ENCODE measurements at places on chromosomes 2 and 18.

- DNase-seq, result no peak
Observed at GRCh38 chr18:61448316-61448715, 115.1 kb downstream of the CDH20 start.

GRCh38 chr2:152920846-152921245, 202.4 kb downstream of the ARL6IP6 start:
- no peak for DNase-seq

DNA sequence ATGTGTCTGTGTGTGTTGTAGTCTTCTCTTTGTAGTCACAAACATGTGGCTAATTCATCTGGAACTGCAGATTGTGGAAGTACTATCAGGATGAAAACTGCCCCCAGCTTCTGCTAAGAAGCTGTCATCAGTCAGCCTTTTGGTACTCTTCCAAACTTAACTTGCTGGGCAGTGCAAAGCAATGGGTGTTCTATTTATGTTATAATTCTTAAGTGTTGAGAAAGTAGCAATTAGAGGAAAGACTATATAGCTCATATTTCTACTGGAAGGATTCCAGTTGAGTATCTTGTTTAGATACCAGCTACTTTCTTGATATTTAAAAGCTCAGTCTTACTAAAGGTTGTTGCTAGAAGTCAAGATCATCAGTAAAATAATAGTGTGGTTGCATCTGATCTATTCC, 52.1 kb downstream of the SLC38A11 start:
- DNase-seq, result no peak

DNA sequence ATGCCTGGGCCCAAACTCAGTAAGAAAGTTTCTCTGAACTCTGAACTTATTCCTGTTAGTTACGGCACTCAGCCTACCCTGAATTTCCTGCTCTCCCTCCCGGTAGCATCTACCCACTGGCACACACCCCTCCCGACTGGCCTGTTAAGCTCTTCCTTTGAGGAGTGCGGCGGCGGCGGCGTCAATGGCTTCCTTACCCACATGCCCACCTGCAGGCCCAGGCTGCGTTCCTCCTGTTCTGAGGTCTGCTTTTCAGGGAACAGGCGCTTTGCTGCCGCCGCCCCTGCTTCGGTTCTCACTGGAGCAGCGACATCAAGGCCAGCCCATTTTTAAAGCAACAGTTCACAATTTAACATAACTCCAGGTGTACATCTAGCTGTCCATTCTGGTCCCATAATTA, 432.4 kb downstream of the DCDC2C start:
- DNase-seq, result no peak

GRCh38 chr2:202035941-202036372, 2.3 kb downstream of the FZD7 start:
- no peak for DNase-seq

DNA sequence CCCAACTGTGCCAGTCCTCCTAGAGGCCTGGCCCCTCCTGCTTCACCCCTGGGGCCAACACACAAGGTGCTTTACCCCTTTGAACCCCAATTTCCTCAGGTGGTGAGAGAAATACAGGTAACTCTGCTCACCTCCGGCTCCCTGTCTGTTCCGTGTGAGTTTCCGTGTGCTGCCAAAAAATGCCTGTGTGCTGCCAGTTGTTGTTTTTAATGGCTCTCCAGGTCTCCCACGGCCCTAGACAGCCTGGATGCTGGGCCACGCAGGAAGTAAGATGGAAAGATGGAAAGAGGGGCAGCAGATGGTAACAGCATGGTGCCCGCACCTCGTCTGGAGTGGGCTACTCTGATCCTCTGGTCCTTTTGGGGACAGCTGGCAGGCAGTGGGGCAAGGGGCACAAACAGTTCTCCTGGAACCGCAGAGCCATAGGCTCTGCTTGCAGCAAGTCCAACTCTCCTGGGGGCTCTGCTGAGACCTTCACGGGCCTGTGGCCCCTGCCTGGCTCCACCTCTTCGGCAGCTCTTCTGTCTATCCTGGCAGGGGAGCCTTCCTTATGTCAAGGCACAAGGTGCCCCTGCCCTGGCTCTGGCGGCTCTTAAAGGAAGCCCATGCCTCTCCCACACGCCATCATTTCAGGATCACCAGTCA, 4.3 kb upstream of the ARHGEF4 start:
- DNase-seq, result no peak

GRCh38 chr2:154686162-154686561, 12.3 kb upstream of the KCNJ3 start:
- DNase-seq, result no peak

GRCh38 chr2:170975943-170976270, 46.9 kb downstream of the GORASP2 start:
- no peak for DNase-seq

DNA sequence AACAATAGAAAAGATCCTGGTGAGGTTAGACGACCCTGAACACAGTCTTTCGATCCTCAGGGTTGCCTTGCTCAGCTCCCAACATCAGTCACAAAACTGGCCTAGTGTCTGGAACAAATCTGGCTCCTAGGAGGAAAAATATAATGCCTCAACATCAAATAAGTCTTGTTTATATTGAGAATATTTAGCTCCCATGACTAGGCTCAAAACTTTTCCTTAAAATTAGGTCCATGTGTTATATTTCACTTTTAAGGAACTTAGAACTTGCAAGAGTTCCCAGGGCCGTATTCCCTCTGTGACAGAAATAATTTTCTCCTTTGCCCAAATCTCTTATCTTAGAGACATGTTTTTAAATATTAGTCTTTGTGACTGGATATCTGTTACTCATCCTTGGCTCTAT, 819.7 kb upstream of the ZEB2 start:
- DNase-seq, result no peak

DNA sequence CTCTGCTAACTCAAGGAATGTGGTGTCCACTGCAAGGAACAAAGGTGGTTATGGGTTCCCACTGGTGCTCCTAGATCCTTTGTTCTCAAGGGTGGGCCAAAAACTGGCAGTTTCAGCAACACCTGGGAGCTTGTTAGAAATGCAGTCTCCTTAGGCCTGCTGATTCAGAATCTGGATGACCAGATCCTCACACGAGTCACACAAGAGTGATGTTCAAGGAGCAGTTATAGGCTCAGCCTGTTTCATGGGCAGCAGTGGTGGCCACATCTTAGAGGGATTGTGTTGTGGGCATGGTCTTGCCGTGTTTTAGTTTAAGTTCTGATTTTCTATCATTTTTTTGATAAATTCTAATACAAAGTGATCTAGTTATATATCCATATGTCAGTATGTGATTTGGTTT, 28.7 kb upstream of the MGAT5 start:
- no peak for DNase-seq

- no peak for DNase-seq
Observed at GRCh38 chr2:206642075-206643025, at the start of gene FAM237A. Gene FAM237A, plus strand, starts transcription at chr2:206642487. Its CDS starts 1,750 bp downstream, at chr2:206644237.

DNA sequence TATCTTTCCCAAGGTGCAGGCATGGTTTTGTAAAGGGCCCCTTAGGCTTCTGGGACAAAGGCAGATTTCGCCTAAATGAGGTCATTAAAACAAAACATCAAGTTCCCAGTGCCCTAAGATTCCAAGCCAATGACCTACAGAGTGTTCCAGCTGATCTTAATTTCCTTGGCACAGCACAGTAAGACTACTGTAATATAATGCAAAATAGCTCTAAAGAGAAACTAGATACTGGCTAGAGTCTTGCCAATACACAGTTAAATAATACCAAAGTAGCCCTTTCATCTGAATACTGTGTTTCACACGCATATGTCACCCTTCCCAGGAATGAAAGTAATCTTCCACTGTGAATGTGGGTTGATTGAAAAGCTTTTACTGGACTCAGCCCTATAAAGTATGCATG, 14.7 kb downstream of the GRB14 start:
- DNase-seq, result no peak

DNA sequence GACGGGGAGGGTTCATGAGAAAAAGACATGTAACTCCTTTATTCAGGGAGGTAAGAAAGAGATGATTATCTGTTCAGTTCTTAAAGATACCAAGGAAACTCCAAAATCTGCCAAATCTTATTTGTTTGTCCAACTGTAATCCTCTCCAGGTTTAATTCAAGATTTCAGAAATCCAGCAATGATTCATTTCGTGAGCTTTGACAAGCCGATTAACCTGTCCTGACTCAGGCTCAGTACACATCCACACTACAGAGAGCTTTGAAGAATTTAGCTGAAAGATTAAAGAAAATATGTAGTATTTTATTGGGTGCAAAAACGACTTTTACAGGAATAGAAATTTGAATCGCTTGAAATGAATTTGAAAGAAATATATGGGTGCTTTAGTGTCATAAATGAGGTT, 1.1 kb downstream of the SPAG16 start:
- DNase-seq, result no peak

DNA sequence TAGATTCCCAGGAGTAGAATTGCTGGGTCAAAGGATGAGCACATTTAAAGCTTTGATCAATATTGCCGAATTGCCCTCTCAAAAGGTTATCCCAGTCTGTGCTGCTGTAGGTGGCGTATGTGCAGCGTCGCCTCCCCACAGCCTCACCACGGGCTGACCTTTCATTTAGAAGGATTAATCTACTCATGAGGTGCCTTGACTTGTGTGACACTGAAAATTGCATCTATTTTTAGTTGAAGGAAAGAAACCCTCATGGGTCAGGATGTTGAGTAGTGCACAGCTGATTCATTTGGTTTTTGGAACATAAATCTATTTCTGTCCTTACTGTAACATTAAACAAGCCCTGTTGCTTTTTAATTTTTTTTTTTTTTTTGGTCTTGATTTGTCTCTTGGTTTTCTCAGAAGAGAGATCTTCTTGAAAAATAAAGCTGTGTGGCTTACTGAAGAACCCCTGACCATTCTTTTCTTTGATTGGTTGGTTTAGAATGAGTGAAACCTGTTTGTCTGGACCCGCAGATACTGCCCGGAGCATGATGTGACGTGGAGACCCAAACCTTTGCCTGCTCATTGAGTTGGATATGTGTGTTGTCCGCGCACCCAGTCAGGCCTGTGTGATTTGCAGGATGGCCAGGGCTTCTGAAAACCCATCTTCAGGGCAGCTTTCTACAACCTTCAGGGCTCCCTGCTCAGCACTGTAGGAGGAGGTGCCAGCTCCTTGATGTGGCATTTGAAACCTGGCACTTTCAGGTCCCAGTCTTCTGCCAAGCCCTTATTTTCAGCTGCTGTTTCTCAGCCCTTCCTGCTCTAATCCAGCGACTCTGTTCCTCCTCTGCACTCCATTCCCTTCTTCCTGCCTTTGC, 61.0 kb downstream of the LPIN1 start:
- DNase-seq, result no peak

DNA sequence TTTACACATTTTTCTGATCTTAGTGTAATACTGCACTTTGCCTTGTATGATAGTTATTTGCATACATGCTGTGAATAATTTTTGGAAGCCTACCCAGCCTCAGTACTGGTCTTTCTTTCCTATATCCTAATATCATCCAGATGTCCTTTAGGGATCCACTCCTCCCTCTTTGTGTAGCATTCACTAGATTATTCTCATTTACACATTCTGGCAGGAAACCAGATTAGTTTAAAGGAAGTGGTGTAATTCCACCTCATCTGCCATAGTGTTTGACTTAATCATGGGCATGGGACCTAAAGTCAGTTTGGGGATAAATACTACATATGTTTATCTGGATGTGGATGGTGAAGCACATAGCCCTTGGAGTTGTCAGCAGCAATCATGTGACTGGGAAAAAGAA, 444.9 kb upstream of the MAP2 start:
- no peak for DNase-seq

GRCh38 chr2:221649051-221649775, 77.1 kb upstream of the EPHA4 start:
- DNase-seq, result no peak

DNA sequence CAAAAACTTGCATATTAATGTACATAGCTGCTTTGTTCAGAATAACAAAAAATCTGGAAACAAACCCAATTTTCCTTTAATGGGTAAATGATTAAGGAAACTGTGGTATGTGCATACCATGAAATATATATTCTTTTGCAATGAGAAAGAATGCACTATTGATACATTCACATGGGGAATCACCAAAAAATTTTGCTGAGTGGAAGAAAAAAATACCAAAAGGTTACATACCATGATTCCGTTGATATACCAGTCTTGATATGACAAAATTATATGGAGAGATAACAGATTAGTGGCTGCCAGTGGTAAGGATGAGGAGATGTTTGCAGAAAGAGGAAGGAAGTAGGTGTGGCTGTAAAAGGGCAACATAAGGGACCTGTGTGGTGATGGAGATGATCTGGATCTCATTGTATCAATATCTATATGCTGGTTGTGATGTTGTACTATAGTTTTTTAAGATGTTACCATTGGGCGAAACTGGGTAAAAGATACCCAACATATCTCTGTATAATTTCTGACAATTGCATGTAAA, 54.6 kb upstream of the BCL2L11 start:
- DNase-seq, result no peak

Data from CD4-positive, alpha-beta memory T cell (primary cell).